ENCODE measurements at places on chromosomes 3 and 15.

DNA sequence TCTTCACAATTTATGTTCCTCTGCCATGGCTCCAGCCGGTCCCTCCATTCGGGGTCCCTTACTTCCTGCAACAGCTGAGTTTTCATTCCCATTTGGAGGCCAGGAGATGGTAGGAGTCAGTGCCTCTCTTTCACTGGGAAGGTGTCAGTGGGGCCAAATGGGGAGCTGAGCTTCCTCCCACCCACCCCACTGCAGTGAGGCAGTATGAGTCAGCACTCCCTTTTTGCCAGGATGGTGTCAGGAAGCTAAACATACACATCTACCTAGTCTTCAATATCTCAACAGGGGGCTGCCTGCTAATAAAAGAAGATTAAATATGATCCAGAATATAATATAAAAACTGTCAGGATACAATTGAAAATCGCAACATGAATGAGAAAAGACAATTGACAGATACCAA, 12.7 kb upstream of the ACTC1 start:
- no peak for DNase-seq

GRCh38 chr3:63395960-63396359, 117.9 kb downstream of the SYNPR start:
- DNase-seq, result no peak

DNA sequence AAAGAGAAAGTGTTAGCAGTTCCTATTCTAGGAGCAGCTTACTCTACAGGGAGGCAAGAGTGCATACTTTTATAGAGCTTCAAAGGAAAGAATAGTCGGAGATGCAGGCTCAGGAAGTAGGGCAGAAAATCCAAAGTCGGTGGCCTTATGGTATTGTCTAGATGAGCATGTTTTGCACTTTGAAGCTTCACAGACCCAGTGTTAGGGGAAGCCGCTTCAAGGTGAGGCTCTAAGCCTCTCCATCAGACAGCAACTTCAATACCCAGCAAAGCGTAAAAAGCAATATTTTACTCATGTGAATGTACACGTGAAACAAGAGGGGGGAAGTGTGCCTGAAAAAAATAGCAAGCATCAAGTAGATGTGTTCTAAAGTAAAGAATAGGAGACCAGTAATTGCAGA, 125.6 kb upstream of the RASGRP1 start:
- DNase-seq, result no peak

DNA sequence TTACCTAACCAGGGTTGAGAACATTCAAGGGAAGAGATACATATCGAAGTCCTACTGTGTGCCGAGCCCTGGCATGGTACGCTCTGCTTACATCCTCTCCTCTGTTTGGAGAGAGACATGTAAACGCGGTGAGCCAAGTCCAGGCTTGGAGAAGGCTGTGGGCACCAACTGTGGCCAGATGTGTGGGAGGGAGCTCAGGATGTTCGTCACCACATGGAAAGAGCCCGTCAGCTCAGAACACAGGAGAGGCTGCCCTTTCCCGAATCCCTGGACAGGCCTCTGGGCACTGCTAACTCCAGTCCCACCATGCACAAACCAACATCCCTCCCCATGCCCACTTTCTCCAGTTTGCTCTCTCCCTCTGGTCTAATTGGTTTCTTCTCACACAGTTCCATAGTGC, 43.0 kb downstream of the MESD start:
- no peak for DNase-seq

DNA sequence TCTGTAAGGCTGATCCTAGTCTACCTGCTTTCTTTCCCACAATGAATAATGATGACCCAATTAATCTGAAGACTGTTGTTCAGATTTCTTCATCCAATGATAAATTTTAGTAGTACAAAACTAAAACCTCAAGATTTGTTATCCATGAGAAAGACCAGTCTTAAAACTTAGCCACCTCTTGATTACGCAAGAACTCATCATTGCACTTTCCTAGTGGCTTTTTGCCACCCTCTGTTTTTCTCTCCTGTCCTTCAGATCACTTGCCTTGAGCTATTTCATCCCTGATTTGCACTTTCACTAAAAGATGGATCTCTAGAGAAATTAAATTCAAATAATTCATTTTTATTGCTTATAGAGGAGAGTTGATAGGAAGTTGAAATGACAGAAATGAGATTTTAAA, 142.7 kb upstream of the RBMS3 start:
- DNase-seq, result no peak

DNA sequence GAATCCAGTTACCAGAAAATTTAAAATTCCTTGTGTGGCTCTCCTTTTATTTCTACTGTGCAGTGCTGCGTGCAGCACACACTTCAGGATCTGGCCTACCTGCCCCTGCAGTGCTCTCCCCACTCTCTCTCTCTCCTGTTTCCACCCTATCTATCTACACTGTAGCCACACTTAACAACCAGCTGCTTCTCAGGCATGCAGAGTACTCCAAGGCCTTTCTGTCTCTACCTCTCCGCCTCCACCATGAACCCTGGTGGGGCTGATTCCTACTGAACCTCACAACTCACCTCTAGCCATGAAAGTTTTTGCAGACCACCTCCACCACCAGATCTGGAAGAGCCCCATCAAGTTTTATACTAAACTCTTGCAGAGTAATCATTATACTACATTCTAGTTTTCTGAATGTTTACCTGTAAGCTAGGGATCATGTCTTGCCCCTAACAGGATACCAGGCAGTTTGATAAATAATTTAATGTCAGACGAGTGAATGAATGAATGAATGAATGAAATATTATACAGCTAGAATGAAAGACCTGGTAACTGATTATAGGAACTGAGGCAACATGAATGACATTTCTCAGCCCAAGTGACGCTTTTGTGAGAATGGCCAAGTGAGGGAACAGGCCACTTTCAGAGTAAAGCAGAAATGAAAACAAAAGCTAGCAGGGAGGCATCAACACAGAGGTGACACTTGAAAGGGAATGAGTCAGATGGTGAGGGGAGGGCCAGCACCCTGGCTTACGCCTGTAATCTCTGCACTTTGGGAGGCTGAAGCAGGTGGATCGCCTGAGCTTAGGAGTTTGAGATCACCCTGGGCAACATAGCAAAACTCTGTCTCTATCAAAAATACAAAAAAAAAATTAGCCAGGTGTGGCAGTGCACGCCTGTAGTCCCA, 363.5 kb downstream of the FOXP1 start:
- no peak for DNase-seq

DNA sequence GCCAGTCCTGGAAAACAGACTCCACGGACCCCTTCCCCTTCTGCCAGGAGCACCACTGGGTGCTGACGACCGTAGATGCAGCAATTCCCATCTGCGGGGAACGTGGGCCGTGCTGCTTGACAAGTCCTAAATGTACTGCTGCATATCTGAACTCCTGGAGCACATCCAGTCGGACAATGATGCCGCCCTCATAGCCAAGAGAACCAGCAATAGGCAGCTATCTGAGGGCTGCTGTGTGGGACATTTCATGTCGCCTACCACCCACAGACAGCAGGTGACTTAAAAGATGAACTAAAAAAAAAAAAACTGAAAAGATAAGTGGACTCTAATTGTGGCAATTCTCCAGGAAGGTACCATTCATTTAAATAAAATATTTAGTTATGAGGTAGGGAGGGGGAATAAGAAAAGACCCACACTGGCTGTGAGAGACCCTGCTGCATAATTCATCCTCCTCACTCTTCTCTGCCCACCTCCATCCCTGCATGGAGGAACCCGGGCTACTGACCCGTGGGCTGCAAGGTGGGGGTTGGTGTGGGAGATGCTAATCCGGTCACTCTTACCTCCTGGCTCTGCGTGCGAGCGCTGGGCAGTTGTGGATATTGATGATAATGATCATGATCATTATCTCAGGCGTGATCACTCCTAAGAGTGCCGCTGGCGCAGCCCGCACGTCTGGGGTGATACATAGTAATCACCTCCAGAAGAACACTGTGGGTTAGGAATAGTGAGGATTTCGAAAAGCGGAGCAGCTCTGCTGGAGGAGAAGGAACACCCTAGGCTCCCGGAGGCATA, 28.3 kb downstream of the ALS2CL start:
- no peak for DNase-seq

GRCh38 chr15:68403161-68403941, 28.6 kb downstream of the ITGA11 start:
- no peak for DNase-seq

DNA sequence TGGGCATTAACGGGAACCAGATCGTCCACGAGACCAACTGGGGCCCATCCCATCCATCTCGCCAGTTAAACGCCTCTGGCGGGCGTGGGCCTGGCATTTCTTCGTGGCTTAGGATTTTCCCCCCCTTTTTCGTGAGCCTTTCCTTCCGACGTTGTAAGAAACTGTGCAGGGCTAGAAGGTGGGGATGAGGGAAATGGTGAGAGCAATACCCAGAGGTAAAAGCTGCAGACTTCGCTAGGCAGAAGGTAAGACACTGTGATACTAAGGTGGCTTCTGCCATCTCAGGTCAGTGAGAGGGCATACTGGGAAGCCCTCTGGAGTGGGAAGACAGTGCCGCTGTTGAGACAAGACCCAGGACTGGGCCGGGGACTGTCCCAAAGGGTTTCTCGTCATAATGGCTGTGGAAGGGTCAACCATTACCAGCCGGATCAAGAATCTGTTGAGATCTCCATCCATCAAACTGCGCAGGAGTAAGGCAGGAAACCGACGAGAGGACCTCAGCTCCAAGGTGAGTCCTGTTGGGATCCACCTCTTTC, 666 bp downstream of the MAPKBP1 start:
- no peak for DNase-seq

All from NCI-H2029 treated with DMSO at 0.1 percent for 48 hours (cell line).